ENCODE measurements at places on chromosomes 16 and 17. TPM values are rescaled to one million over a fixed set of nuclear protein-coding genes. Genes with fewer than 3 reads are reported as not detected.

DNA sequence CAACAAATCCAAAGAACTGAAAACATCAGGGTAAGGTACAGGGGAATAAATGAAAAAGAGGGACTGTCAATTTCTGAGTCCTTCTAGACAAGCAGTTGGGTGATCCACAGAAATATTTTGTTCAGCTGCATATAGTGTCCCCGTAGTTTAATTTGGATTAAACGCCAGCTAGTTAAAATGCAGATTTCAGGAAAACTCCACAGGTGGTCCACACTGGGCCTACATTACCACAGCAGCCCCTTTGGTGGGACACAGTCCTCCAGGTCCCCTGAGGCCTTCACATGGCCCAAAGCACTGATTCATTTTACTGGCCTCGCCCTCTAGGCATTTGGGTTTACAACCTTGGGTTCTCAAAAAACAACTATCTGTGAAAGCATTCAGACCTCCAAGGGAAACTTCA is 4.6 kb downstream of the ARHGAP17 start:
- peaks cover 66% of the 10 kb centered on the region for H3K4me1 ChIP-seq
- H3K27me3 ChIP-seq = no peaks in the 10 kb centered on the region
- no peak overlapping the region for H3K4me3 ChIP-seq
- DNase-seq = no peak
- H3K27ac ChIP-seq = no peak overlapping the region
- no peaks in the 10 kb centered on the region for H3K36me3 ChIP-seq

DNA sequence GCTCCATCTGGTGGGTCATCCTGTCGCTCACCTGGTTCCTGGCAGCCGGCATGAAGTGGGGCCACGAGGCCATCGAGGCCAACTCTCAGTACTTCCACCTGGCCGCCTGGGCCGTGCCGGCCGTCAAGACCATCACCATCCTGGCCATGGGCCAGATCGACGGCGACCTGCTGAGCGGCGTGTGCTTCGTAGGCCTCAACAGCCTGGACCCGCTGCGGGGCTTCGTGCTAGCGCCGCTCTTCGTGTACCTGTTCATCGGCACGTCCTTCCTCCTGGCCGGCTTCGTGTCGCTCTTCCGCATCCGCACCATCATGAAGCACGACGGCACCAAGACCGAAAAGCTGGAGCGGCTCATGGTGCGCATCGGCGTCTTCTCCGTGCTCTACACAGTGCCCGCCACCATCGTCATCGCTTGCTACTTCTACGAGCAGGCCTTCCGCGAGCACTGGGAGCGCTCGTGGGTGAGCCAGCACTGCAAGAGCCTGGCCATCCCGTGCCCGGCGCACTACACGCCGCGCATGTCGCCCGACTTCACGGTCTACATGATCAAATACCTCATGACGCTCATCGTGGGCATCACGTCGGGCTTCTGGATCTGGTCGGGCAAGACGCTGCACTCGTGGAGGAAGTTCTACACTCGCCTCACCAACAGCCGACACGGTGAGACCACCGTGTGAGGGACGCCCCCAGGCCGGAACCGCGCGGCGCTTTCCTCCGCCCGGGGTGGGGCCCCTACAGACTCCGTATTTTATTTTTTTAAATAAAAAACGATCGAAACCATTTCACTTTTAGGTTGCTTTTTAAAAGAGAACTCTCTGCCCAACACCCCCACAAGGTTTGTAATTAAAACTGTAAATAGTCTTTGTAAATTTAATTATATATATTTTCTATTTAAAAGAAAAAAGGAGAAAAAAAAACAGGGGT is 1.7 kb downstream of the FZD2 start:
- no peaks in the 10 kb centered on the region for H3K27me3 ChIP-seq
- H3K4me1 ChIP-seq = peaks cover 41% of the 10 kb centered on the region
- H3K36me3 ChIP-seq = peaks cover 3% of the 10 kb centered on the region
- peak overlapping the region; percentile 83 for H3K4me3 ChIP-seq
- no peak overlapping the region for H3K27ac ChIP-seq

DNA sequence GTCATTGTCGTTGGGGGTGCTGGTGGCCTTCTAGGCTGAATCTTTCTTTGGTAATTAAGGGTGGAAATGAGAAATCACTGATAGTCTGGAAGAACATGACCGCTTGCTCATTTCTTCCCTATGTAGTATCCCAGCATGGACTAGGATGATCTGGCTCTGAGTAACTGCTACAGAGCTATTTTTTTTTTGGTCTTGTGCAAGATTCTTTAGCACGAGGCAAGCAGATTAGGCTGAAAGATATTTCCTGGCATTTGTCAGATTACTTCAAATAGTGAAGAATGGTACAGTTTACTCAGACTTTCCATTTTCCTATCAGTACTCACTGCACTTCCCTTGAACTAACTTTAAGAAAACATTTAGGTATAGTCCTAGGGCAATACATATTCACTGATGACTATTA is 89.0 kb downstream of the SYCE1L start:
- H3K36me3 ChIP-seq = no peaks in the 10 kb centered on the region
- no peak overlapping the region for H3K4me3 ChIP-seq

GRCh38 chr16:6803176-6803575 is 529.5 kb upstream of the RBFOX1 start:
- H3K36me3 ChIP-seq = no peaks in the 10 kb centered on the region
- H3K27me3 ChIP-seq = no peaks in the 10 kb centered on the region
- no peak for DNase-seq
- H3K27ac ChIP-seq = no peak overlapping the region
- H3K4me1 ChIP-seq = no peaks in the 10 kb centered on the region

DNA sequence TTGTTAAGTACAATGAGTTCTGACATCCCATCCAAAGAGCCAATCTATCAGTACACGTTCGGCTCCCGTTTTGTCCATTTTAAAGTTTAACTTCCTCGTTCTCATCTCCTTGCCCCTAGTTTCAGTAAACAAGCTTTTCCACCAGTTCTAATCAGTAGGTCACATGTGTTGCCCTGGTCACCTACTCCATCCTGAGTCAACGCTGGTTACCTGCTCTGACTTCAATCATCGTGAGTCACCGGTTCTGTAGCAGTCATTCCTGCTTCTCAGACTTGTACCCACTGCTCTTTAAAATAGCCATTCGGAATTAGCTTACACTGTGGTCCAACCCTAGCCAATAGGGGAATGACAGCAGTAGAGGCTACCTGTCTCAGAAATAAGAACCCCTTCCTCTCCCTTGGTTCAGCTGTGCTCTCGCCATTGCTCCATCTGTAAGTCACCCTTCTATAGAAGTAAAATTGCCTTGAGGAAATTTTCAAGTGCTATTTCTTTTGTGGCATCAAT is 191.0 kb downstream of the CPPED1 start:
- H3K4me1 ChIP-seq = no peaks in the 10 kb centered on the region
- H3K27me3 ChIP-seq = no peaks in the 10 kb centered on the region
- H3K27ac ChIP-seq = no peak overlapping the region

DNA sequence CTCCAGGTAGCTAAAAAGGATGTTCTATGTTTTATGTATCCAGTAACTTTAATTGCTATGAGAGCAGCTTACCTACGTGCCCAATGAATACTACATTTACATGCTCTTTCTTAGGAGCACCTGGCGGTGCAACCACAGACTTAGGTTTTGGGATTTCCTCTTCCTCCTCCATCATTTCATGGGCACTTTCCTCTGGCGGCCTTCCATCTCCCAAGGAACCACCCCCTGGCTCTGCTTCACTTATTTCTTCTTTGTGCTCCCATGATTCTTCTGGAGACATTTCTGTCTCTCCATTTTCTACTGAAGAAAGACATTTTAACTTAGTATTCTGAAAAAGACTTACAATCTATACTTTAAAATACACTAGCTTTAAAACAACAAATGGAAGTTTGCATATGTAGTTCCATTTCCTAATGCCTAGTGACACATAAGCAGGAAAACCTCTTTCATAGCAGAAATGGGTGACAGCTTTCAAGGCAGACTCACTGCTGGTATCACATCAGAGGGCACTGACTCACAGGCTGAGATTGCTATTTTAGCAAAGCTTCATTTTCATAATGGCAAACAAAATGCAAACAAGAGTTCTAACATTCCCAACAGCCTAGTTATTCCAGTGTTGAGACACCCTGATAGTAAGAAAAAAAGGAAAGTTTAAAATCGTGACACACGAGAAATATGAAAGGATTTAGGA is 19.1 kb downstream of the GSPT1 start:
- H3K4me1 ChIP-seq = no peaks in the 10 kb centered on the region
- no peak for DNase-seq
- H3K4me3 ChIP-seq = no peak overlapping the region
- H3K27me3 ChIP-seq = no peaks in the 10 kb centered on the region

The CAMKK1 gene
- 6.8 TPM for polyA plus RNA-seq

DNA sequence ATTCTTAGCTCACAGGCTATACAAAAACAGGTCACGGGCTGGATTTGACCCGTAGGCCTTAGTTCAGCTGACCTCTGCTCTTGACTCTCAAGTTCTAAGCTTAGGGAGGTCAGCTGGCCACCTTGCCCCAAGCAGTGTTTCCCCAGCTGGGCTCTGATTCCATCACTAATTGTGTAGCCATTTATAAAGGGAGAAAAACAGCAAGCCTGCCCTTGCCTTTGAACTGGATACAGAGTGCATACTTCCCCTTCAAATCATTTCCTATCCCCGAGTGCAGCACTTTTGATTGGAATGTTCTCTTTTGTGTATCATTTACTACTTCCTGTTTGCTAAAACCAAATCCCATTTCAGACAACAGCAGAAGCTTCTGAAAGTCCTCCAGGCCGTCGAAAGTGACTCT is 153.6 kb downstream of the KATNIP start:
- peaks cover 9% of the 10 kb centered on the region for H3K4me1 ChIP-seq
- peaks cover 13% of the 10 kb centered on the region for H3K36me3 ChIP-seq
- no peak overlapping the region for H3K4me3 ChIP-seq
- no peak for DNase-seq
- H3K27ac ChIP-seq = peak overlapping the region; percentile 27

DNA sequence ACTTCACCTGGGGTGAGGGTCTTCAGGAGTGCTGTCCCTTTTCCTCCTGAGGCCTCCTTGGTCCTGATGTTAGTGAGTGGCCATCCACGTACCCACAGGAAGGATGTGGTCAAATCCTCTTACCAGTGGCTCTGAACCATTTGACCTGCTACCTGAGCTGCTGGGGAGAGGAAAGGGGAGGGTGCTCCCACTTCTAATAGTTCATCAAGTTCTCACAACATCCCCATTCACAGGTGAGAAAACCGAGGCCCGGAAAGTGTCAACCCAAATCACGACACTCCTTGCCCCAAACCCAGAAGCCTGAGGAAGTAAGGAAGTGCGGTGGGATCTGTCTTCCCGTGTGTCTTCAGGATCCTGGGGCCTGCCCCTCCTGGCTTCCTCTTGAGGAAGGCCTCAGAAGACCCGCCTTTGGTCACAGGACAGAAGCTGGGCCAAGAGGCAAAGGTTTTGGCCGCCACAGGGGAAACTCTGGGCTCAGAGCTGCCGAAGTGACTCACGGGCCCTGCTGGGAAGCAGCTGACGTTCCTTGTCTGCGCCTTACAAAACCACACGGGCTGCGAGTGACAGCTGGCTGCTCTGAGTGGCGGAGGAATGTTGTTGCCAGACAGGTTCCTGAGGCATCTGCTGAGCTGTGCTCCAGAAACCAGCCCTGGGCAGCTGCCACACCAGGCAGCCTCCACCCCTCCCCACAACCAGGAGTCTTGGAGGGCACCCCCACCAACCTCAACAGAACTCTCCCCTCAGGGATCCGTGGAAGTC is 13.9 kb upstream of the KIFC3 start:
- H3K4me1 ChIP-seq = peaks cover 9% of the 10 kb centered on the region
- peak; percentile 29 for DNase-seq
- no peaks in the 10 kb centered on the region for H3K27me3 ChIP-seq
- no peaks in the 10 kb centered on the region for H3K36me3 ChIP-seq
- peak overlapping the region; percentile 49 for H3K27ac ChIP-seq

GRCh38 chr17:74954115-74954514 is 18.4 kb downstream of the OTOP3 start:
- no peak overlapping the region for H3K4me3 ChIP-seq
- H3K4me1 ChIP-seq = no peaks in the 10 kb centered on the region
- H3K27ac ChIP-seq = no peak overlapping the region
- peaks cover 25% of the 10 kb centered on the region for H3K27me3 ChIP-seq
- H3K36me3 ChIP-seq = no peaks in the 10 kb centered on the region
- DNase-seq = no peak

The SRCIN1 gene
- 0.45 TPM for polyA plus RNA-seq

DNA sequence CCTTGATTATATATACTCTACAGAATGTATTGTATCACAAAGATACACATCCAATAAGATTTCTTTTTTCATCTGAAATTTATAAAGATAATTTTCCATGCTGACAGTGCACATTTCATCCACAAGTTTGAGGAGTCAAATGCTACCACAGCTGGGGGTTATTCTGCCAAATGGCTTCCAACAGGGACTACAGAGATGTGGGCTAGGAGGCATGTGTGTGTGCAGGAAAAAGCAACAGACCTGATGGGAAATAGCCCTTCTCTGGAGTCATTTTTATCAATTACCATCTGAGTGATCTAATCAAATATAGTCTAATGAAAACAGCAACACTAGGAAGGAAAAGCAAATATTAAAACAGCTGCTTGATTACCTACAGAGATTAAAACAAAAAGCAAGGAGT is 290.5 kb downstream of the CEP112 start:
- DNase-seq = peak; percentile 15
- H3K4me1 ChIP-seq = no peaks in the 10 kb centered on the region
- no peaks in the 10 kb centered on the region for H3K27me3 ChIP-seq
- H3K4me3 ChIP-seq = no peak overlapping the region
- H3K27ac ChIP-seq = no peak overlapping the region

GRCh38 chr16:11297492-11298142 is 16.5 kb upstream of the PRM1 start:
- no peaks in the 10 kb centered on the region for H3K27me3 ChIP-seq
- no peak overlapping the region for H3K4me3 ChIP-seq
- no peaks in the 10 kb centered on the region for H3K4me1 ChIP-seq

The DHRS11 gene
- polyA plus RNA-seq = 38.5 TPM

- DNase-seq = peak; percentile 37
- no peak overlapping the region for H3K4me3 ChIP-seq
- no peaks in the 10 kb centered on the region for H3K27me3 ChIP-seq
- H3K36me3 ChIP-seq = peaks cover 68% of the 10 kb centered on the region
- H3K4me1 ChIP-seq = no peaks in the 10 kb centered on the region
Measured at GRCh38 chr17:82603981-82604448, 44.2 kb downstream of the WDR45B start.

DNA sequence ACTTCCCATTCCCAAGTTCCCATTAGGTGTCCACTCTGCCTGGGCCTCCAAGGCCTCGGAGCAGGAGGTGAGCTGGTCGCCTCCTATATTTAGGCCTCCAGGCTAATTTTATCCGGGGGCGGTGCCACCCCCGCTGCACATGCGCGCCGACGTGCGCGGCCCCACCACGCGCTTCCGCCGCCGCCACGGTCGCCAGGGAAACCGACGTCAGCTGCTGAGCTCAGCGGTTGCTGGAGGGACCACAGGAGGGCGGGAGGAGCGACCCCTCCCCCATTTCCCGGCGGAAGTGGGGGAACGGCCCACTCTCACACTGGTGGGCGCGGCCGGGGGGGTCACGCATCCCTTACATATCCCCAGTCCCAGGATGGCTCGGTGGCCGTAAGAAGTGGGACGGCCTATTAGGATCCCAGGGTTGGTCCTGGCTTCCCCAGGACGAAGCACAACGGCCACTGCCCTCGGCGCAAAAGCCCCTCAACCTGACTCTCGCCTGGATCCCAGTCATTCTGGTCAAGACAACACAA is 1.0 kb downstream of the PER1 start:
- H3K4me3 ChIP-seq = peak overlapping the region; percentile 77
- H3K27me3 ChIP-seq = no peaks in the 10 kb centered on the region
- peak overlapping the region; percentile 95 for H3K27ac ChIP-seq
- H3K36me3 ChIP-seq = peaks cover 9% of the 10 kb centered on the region
- DNase-seq = peak; percentile 93
- peaks cover 42% of the 10 kb centered on the region for H3K4me1 ChIP-seq

The DNAH9 gene
- polyA plus RNA-seq = not detected

The AIPL1 gene
- polyA plus RNA-seq = not detected

The TIGD7 gene
- 2.3 TPM for polyA plus RNA-seq

- H3K27ac ChIP-seq = no peak overlapping the region
- peaks cover 16% of the 10 kb centered on the region for H3K4me1 ChIP-seq
- no peaks in the 10 kb centered on the region for H3K27me3 ChIP-seq
- H3K36me3 ChIP-seq = no peaks in the 10 kb centered on the region
Measured at GRCh38 chr16:11354407-11354732, 9.1 kb downstream of the RMI2 start.
